Kidney glomerular epithelial cell (primary cell): ENCODE measurements at places on chromosomes 7 and 10.

DNA sequence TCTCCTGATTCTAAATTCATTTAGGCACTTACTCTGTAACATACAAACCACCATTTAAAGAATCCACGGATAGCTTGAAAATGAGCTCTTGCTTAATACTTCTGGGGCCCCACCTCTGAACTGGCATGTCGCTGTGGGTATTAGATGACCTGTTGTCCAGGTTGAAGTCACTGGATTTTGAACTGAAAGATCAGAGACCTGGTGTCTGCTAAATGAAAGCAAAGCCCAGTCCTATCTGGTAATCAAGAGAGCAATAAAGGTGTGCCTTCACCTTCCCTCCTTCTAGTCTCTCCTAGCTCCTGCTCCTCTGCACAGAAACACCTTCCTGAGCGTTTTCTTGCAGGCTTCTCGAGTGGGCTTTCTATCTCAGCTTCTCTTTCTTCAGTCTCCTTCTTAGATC lies 4.4 kb downstream of the ENO4 start:
- no peak for DNase-seq

GRCh38 chr10:53479365-53479764 lies 706.8 kb upstream of the MBL2 start:
- DNase-seq: no peak

DNA sequence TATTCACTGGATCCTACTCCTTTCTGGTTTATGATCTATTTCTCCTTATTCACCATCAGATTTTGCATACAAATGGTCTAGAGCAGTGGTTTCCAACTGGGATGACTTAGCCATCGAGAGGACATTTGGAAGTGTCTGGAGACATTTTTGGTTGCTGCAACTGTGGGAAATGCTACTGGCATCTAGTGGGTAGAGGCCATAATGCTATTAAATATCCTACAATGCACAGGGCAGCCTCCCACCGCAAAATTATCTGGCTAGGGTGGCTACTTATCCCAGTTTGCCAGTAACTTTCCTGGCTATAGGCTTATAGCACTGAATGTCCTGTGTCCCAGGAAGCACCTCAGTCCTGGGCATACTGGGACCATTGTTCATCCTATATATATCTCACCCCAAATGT lies 21.5 kb upstream of the DDX50 start:
- no peak for DNase-seq

DNA sequence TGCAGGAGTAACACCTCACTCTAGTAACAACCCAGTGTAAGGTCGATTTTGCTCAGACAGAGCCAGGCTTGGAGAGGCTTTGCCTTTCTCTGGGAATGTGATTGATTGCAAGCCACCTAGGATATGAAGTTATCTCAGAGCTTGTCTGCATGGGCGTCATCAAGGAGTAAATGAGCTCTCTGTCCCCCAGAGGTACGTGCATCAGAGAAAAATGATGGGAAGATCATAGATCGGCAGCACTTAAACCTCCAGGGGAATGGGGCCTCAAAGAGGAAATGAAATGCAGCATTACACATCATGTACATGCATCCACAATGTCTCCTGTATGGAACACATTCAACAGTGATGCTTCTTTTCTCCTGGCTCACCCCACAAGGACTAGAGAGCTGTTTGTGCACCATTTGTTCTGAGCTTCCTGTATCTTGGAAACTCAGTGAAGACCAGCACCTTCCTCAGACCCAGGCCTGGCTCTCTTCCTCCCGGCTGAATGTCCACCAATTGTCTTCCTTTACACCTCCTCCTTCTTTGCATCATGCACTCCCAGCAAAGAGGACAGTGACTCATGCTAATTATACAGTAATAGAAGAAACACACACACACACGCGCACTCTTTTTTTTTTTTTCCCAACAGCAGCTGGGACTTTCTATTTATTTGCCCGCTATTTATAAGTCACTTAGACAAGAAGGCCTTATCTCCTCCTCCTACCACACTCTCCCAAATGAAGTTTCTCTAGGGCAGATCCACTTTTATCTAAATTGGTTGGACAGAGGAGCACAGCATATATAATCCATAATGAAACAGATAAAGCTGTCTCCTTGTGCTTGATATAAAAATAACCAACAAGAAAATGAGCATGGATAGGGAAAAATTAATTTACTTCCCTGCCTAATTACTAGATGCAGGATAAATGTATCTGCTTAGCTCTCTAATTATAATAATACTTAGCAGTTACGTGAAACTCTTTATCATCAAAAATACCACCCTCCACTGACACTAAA lies 990.7 kb downstream of the CCSER2 start:
- no peak for DNase-seq

GRCh38 chr7:94906065-94906851 lies 1.1 kb upstream of the PPP1R9A start:
- DNase-seq: no peak

- DNase-seq: peak; percentile 73
Measured at GRCh38 chr10:94403380-94404213, 1.3 kb downstream of the TBC1D12 start.

DNA sequence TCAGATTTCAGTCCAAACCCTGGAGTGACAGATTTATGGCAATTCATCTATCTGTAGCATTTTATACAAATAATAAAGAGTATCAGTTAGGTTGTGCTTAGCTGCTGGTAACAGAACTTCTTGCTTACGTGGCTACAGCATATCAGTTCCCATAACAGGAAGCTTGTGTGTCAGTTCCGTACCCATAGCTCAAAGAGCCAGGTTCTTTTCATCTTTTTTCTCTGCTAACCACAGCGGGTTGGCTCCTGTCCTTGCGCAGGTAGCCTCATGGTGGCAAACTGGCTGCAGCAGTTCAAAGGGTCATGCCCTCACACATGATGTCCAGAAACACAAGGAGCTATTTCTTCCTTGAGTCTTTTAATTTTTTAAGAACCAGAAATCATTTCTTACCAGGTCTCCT lies 1041.8 kb downstream of the GATA3 start:
- no peak for DNase-seq

DNA sequence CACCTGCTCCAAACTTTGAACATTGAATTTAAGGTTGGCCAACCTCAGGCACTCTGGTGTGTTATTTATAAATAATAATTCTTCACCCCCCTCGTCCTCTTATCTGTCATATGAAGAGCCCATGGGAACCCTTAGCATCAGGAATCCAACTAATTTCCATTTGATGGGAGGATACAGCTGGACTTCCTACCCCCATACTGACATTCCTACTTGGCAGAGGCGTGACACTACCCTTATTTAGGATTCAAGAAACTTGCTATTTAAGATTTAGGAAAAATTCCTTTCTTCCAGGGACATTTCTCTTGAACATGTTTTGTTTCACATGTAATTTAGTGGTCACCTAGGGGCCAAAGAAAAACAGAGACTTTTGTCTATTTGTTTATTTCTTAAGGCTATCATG lies 171.9 kb upstream of the NRP1 start:
- no peak for DNase-seq

- no peak for DNase-seq
Measured at GRCh38 chr10:4581929-4582328, 244.1 kb upstream of the AKR1E2 start.

GRCh38 chr7:138195151-138195571 lies 118.9 kb downstream of the AKR1D1 start:
- DNase-seq: no peak

- DNase-seq: no peak
Measured at GRCh38 chr10:108434559-108435252, 1270.2 kb upstream of the SORCS1 start.

DNA sequence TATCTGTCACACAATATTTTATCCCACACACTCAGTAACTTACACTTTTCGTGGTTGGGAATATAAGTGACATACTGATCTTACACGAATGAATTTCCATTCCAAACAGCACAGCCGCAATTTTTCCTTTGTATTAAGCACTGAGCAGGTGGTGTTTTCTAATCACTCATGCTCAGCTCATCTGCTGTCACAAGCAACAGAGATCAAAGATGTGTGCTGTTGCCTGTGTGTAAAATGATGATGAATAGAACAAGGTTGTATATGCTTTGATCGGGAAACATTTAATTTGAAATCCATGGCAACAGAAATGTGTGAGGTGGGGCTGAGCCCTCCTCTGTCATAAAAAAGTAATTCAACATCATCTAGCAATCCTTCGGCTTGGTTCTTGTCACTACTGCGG lies 927.7 kb upstream of the MBL2 start:
- DNase-seq: no peak

DNA sequence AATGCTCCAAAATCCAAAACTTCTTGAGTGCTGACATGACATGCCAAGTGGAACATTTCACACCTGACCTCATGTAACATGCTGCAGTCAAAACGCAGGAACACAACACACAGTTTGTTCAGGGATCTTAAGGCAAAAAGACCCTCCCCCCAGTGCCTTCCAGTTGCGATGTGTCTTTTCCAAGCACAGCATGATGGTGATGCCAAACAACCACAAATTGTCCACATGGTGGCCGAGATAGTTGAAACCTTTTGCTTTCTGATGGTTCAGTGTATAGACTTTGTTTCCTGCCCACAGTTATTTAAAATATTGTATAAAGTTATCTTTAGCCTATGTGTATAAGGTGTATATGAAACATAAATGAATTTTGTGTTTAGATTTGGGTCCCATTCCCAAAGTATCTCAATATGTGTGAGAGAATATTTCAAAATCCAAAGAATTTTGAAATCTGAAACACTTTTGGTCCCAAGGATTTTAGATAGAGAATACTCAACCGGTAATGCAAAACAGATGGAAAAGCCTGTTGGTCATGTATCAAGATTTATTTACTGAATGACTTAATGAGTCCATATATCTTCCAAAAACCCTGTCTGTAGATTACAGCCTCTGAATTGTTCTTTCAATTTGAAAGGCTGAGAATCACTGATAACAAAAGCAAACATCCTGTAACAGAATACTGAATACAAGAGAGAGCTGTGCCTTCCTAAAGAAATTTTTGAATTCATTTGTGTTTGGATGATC lies 93.4 kb upstream of the OIT3 start:
- DNase-seq: no peak

- DNase-seq: peak; percentile 47
Measured at GRCh38 chr7:131040467-131040932, 287.2 kb upstream of the MKLN1 start.

GRCh38 chr7:26686448-26686981 lies 177.9 kb downstream of the SKAP2 start:
- DNase-seq: peak; percentile 79

- peak; percentile 60 for DNase-seq
Measured at GRCh38 chr10:14815681-14816080, 22.2 kb downstream of the CDNF start.

- no peak for DNase-seq
Measured at GRCh38 chr10:68428396-68429104, 21.5 kb upstream of the RUFY2 start.

GRCh38 chr10:7857262-7857661 lies 39.0 kb downstream of the TAF3 start:
- peak; percentile 64 for DNase-seq

DNA sequence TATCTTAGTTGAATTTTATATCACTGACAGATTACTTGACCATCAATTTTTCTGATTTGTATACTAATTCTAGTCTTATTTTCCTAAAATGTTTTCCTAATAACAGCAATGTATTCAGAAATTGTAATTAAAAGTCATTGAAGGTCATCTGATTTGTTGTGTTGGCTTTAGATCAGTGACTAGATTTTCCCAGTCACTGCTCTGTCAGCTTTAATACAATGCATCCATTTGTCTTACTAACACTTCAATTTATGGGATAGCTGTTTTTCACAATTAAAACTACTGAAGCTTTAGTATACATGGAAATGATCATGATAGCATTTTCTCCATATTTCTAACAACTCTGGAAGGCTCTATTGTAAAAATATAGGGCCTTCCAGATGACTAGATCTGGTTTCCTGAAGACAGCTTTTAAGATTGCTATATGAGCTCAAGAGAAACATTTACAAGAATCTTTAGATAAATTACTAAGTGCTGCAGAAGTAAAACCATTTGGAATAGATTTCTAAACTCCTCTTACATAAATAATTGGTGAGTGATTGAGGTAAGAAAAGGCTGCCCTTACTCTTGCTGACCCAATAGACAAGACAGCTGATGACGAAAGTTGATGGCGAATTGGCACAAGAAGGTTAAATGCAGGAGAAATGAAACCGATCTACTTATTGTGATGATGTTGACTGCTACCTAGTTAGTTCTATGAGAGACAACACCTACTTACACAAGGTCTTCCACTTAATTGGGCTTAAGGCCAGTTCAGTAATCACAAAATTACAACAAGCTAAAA lies 74.1 kb downstream of the LRRTM3 start:
- DNase-seq: no peak

DNA sequence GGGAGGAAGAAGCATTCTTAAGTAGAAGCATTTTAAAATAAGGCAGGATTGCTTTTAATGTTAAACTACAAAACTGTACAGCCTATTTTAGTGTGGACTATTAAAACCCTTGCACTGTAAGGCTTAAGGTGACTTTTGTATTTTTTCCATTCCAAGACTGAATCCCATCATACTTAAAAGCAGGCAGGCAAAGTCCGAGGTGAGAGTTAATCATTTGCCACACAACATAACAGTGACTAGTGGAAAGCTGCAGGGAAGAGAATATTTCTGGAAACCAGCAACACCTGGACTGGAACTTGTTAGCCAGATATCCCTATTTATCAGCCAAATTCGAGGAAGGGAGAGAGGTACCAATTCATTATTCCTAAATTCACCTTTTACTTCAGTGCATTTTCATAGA lies 3.5 kb downstream of the PRR15 start:
- peak; percentile 3 for DNase-seq

DNA sequence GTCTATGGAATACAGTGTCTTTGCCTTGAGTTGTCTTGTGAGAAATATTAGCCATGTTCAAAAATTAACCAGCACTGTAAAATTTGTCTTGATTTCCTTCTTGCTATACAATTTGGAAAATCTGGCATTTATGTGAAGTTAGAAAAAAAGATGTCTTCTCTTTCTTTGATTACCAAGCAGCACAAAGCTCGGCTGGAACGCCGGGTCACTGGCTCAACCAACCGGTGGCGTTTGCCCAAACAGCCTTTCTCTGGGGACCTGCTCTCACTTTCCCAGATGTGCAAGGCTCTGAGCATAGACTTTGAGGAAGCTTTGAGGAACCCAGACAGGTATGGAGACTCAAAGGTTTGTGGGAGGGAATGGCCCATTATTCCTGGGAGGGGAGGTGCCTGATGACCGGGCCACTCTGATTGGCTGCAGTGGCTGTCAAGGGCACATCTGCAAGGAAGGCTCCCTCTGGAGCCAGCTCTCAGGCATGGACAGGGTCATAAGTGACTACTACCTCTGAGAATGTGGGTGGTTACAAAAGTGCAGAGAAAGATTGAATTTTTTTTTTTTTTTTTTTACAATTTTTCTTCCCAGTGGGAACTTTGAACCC lies 5.6 kb downstream of the BTBD16 start:
- no peak for DNase-seq
